GM12864 (cell line): ENCODE measurements at places on chromosomes 1 and 21.
A peak's percentile ranks its signal among the peaks of the same experiment; 100 is the strongest.

DNA sequence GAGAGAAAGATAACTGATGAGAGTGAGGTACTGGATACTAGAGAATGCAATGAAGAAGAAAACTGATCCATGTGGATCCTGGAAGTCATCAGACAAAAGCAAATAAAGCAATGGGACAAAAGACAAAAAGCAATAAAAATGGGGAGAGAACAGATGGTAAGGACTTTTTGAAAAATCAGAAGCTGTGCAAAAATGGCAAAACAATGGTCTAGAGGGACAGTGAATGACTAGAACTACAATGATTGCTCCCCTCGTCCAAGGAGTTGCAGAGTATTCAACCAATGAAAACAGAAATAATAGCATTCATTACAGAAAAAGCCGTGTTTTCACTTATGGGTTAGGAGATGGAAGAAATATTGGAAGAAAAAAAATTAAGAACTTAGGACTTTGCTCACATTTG is 18.5 kb downstream of the LUZP1 start:
- DNase-seq, result no peak

DNA sequence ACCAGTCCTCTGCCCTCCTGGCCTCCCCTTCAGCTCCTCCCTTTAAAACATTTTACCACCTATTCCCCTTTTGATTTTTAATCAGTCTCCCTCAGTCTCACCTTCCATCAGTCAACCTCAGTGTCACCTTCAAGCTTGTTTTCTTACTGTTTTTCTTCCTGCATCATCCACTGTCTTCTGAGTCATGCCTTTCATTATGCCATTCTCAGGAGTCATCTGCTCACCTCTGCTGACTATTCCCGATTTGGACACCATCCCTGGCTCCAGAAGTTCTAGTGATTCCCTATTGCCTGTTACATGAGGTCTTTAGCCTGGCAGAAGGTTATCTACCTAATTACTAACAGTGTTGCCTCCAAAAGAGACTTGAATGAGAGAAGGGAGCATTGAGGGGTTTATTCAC is 23.9 kb downstream of the NFASC start:
- no peak for DNase-seq

DNA sequence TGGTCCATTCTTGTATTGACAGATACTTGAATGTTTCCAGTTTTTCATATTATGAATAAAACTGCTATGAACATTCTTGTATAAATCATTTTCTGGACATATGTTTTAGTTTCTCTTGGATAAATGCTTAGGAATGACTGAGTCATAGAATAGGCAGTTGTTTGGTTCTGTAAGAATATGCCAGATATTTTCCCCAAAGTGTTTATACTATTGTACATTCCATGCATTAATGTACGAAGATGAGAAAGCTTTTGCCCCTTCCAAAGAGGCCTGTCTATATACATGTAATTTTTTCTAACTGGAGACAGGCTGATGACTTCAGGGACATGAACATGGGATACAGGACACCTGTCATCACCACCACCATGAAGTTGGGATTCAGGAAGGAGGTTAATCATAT is 11.3 kb downstream of the NBPF3 start:
- DNase-seq, result no peak

DNA sequence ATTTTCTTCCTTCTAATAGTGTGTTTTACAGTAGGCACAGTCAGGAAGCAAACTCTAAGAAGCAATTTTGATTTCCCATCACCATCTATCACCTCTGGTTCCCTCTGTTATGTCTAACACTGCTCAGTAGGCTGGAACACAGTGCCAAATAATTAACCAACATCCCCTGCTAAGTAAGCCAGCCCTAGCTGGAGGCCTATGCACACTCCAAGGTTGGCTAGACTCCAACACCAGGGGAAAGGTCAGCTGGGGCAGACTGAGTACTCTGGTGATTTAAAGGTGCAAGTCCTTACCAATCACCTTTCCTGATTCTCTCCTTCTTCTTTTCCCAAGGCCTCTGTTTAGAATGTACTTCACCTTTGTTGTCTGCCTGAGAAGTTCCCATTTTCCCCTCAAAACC is 46.5 kb upstream of the BEND5 start:
- DNase-seq, result no peak

DNA sequence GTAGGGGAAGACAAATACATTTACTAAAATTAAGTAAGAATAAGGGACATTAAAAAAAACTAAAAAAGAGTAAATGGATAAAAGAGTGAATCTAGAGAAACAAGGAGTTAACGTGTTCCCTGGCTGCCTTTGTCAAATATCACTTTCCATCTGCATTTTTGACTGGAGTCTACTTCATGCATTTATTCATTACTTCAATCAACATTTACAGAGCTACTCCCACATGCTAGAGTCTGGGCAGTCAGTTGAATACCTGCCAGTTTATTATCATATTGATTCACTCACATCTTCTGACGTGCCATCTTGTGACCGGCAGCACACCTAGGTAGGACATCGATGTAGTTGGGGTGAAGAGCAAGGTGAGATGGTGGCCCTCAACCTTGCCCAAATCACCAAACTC is 35.6 kb upstream of the KCNA3 start:
- no peak for DNase-seq

DNA sequence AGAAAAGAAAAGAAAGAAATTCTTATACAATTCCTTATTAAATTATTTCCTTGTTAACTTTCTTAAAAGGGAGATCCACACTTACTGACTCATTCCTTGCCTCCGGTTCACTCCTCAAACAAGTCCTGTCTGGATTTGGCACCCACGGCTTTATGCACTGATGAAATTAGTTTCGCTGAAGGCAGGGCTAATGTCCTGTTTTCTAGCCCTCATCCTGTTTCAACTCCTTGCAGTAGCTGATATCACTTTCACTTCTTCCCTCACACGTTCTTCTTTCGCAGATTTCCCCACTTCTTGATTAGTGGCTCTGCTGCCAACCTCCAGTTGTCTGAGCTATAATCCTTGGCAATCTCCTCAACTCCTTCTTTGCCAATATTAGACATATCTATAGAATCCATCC is 215.2 kb downstream of the URB2 start:
- DNase-seq, result peak; percentile 15

DNA sequence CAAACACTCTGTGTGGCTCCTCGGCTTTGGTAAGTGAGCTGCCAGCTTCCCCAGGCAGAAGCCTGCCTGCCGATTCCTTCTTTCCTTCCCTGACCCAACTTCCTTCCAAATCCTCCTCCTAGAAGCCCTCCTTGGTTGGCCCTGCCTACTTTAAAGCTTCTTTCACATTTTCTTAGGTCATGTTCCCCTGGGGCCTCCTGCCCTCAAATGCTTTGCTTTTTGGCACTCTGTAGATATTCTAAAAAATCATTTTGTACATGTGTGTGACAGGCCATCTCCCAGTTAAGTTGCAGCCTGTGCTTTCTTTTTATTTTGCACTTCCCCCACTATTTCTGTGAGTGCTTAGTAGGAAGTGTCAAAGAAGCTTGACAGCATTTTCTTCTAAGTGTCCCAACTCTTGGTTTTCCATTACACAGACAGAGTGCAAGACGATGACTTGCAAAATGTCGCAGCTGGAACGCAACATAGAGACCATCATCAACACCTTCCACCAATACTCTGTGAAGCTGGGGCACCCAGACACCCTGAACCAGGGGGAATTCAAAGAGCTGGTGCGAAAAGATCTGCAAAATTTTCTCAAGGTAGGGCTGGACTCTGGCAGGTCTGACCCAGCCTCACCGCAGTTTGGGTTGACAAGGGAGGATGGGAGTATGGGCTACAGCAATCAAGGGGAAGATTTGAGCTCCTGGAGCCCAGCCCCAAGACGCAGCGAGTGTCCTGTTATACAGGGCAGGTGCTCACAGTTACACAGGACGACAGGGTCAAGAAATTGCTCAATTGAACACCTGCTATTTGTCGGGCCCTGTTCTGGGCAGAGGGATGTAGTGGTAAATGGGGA is at the start of gene S100A9:
S100A9 (plus strand) TSS at position 2 of the 838 bp plus-strand sequence; CDS start at position 432, 430 bp downstream.
- no peak for DNase-seq

DNA sequence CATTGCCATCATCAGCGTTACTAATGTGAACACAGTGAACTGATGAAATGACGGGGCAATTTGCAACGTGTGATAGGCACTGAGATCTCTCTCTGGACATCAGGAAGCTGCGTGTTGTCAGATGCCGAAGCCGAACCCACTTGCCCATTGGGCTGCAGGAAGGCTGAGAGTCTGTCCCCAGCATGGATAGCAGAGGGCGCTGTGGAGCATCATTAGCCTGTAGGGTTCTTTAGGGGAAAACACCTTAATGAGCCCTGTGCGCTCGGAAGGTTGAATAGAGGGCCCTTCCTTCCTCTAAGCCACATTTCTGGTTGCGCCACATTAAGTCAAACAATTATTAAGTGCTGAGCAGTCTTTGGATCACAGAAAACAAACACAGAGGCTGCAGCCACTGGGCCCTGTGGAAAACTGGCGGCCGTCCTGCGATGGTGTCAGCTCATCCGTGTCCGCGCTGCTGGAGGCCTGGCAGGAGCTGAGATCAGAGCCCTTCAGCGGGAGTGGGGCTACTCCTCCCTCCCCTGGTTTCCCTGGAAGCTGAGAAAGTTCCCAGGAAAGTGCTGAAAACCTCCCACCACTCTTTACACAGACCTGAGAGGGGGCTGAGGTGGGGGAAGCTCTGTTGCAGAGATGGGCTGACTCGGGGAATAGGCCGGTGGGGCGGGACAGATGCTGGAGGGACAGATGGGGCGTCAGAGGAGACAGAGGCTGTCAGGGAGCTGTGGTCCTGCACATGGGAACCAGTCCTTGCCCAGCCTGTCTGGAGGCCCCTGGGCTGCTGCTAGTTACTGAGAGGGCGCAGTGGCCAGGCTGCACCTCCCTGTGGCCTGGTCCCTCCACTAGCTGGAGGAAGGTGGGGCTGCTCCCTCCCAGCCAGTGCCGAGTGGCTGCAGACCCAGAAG is 12.7 kb downstream of the TFF2 start:
- no peak for DNase-seq

GRCh38 chr1:206782448-206782847 is 10.2 kb upstream of the IL10 start:
- peak; percentile 90 for DNase-seq

- no peak for DNase-seq
Measured at GRCh38 chr21:31191553-31191952, 152.5 kb downstream of the TIAM1 start.

DNA sequence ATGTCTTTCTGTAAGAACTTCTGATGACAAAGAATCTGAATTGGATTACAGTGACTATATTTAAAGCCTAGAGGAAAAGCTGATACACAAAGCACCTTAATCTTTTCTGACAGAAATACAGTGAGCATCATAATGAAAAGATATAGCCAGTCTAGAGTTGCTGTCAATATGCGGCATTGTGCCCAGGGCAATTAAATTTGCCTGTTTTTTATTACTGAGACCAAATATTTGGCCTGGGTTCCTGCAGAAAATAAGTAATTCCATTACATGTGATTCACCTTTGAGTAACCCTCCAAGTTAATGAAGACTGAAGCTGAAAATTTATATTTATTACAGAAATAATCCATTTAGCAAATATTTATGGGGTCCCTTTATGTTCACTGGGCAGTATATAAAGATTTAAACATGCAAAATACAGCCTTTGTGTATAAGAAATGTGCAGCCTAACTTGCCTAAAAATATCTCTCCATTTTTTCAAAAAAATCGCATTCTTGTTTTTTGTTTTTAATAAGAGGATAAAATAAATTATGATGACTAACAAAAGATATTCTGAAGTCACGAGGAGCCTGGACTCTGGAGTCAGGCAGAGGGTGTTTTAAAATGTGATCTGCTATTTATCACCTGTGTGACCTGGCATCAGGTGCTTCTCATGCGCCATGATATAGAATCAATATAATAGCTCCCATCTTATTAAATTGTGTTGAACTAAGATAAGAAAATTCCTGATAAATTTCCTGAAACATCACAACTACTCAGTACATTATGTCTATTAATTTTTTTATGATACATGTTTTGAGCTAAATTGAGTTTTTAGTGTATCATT is 83.6 kb downstream of the SGIP1 start:
- no peak for DNase-seq

- DNase-seq, result no peak
Measured at GRCh38 chr1:47235241-47235681, 3.2 kb upstream of the TAL1 start.

- DNase-seq, result no peak
Measured at GRCh38 chr1:12022036-12022435, 2.7 kb downstream of the MIIP start.

DNA sequence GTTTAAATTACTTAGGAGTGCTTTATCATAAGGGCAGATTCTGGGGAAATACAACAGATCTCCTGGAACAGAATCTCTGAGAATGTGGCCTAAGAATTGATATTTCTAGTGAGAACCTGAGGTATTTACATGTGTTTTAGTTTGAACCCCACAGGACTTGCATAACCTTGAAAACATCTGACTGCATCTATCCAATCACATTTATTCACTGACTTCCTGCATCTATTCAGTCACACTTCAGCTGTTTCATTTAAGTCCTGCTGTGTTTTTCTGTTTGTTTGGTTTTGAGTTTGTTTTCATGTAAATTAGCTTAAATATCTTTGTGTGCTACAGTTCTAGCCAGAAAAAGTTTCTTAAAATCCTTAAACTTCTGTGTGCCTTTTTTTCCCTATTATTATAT is 1260.7 kb downstream of the PLA2G4A start:
- DNase-seq, result no peak
